ENCODE measurements at places on chromosomes 4 and X.

DNA sequence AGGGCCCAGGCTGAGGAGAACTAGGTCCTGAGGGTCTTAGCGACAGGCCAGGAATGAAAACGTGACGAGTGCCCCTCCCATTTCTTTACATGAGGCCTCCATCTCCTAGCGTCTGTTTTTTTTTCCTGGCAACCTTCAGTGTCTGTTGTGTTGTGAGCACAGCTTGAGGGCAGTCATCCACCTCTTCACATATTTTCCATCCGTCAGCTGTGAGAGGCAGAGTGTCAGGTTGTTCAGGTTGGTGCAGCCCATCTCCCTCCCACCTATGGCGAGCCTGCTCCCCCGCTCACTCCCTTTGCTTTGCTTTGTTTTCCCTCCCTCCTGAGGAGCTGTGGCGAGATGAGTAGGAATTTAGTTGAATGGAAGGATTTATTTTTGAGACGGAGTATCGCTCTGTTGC, 51.7 kb upstream of the CHRNA9 start:
- DNase-seq: no peak

DNA sequence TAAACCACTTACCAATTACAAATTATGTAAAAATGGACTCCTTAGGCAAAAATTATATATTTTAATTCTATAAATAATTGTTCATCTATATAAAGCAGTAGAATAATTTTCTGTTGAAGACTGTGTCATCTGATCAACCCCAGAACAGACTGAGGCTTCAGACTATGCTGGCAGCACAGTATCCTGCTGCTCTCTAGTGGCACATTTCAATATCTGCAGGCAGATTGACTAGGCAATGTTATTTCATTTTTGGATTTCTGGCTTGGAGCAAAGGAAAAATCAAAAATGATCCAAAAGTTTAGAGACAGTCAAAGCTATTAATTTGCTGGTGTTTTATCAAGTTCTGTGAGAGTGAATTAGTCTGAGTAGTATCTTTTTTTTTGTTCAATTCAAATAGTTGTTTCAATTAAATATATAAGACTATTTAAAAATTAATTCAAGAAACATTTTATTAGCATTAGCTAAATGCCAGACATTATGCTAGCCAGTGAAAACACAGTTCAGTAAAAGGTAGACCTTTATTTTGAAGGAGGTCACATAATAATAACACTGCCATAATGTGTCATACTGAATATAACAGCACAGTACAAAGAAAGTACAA, 21.3 kb upstream of the SULT1E1 start:
- no peak for DNase-seq

DNA sequence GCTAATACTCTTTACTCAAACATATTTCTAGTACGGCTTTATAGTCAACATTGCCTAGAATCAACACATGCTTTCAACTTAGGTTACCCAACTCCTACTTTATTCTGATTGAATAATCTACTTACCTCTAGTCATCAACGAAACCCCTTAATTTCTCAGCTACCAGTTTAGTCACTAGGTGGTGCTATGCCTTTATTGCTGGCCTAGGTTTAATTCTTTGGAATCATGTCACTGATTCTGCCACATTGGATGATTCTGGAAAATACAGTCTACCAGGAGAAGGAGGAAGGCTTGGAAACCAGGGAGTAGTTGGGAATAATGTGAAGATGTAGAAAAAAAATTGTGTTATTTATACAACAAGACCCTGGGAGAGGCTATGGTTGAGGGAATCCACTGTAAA, 167.7 kb downstream of the DCAF12L2 start:
- no peak for DNase-seq

- no peak for DNase-seq
Observed at GRCh38 chrX:21963731-21964405, 23.4 kb downstream of the SMS start.
